ENCODE measurements at places on chromosomes 3 and 15.
A peak's percentile ranks its signal among the peaks of the same experiment; 100 is the strongest.

GRCh38 chr3:8954938-8955763 is 8.1 kb downstream of the RAD18 start:
- no peak for DNase-seq

GRCh38 chr3:131036200-131036816 is 9.6 kb downstream of the NEK11 start:
- DNase-seq, result no peak

DNA sequence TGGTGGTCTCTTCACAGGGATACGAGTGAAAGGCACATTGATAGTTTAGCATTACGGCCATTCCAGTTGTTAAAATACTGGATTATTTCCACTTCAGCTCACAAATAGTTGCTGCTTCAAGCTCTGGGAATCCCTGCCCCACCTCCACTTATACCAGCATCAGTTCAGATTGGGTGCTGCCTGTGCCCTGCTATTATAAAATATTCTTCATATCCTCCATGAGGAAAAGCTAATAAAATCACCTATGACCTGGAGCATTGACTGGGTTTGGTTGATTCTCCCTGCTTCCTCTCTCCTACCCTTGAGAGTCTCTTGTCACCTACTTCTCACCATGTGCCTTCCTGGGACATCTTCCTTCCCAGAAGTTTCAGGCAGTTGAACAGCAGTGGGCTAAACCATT is 529.0 kb downstream of the MCTP2 start:
- no peak for DNase-seq

GRCh38 chr15:49946681-49947080 is 172.4 kb downstream of the ATP8B4 start:
- no peak for DNase-seq

GRCh38 chr3:32431481-32431880 is 39.8 kb downstream of the CMTM7 start:
- no peak for DNase-seq

DNA sequence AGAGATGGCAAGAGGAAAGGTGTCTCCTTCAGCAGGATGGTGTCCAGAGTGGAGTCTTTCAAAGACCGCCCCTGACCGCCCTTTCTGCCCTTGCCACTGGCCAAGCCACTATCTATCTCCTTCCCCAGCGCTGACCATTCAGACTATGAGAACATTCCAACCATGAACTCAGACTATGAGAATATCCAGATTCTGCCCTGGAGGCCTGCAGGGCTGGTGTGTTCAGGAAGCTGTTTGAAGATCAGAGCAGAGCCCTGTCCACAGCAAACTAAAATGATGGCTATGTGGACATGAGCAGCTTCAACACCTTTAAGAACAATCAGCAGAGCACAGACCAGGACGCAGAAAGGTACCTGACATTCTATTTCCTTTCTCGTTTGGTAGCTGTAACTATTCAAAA is 57.3 kb upstream of the WNT7A start:
- no peak for DNase-seq

- DNase-seq, result peak; percentile 92
These were observed at the start of gene RPL14 for GRCh38 chr3:40456940-40457823. Gene RPL14 (plus strand): TSS chr3:40457339. CDS start chr3:40457472, 133 bp downstream.

GRCh38 chr3:31659246-31659645 is 126.5 kb downstream of the STT3B start:
- no peak for DNase-seq

DNA sequence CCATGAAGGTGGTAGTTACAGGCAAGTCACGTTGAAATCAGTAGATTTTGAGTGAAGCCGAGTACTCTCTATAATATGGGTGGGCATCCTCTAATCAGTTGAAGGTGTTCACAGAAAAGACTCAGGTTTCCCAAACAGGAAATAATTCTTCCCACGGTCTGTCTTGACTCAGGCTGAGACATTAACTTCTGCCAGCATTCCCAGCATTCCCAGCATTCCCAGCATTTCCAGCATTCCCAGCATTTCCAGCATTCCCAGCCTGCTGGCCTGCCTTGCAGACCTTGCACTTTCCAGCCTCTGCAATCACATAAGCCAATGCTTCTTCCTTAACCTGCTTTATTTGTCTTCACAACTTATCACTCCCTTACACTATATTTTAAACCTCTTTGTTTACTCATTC is 542.3 kb upstream of the ROBO2 start:
- DNase-seq, result no peak

- no peak for DNase-seq
These were observed 102.7 kb downstream of the GLDN start for GRCh38 chr15:51444112-51444511.

All from central memory CD8-positive, alpha-beta T cell (primary cell).